ENCODE measurements at places on chromosomes 2 and 18. TPM values are rescaled to one million over a fixed set of nuclear protein-coding genes. Genes with fewer than 3 reads are reported as not detected.

DNA sequence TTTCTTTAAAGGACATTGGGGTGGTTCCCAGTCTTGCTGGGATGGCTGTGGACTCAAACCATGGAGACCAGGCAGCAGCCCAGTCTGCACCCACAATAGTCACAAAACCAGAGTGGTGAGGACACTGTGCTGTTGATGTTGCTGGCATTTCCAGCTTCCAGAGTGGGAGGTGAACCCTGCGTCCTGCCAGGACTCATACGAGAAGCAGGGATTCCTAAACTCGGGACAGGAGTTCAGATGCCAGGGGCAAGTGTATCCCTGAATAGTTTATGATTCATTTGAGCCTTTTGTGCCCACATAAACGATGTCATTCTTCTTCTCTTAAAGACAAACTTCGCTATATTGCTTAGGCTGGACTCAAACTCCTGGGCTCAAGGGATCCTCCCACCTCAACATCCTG, 62.8 kb downstream of the TCF7L1 start:
- no peak for DNase-seq

GRCh38 chr2:146785101-146785500, 1059.7 kb upstream of the ACVR2A start:
- DNase-seq: no peak

GRCh38 chr2:59578349-59578748, 975.1 kb downstream of the BCL11A start:
- DNase-seq: no peak

- no peak for DNase-seq
These were observed 10.2 kb downstream of the FECH start for GRCh38 chr18:57576316-57576715.

DNA sequence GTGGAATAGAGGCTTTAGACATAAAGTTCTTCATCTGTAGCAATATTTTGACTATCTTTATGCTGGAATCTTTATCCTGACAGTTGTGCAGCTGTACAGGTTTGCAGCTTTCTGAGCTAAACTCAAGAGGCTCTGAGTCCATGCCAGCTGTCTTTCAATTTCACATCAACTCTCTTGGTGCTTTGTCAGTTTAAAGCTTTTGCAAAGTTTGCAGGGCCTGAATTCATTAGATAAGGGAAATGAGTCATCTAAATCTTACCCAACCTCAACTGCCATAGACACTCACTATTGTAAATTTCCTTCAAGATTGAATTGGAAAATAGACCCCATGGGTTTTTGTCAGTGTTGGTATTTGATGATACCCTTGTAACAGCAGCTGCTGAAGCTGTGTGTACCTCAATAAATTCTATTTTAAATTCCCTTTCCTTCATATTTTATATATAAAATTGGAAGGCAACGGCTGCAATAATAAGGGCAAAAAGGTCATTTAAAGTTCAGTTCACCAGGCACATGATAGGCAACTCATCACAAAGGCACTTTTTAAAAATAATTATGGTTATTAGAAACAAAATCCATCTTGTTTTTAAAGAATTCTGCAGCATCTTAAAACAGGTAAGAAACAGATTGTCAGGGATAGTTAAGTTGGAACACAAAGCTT, 169.9 kb upstream of the SLC39A10 start:
- DNase-seq: peak; percentile 3

GRCh38 chr18:57915865-57916582, 112.9 kb upstream of the ATP8B1 start:
- peak; percentile 69 for DNase-seq

BARD1 gene
- total RNA-seq: 43.2 TPM

MAT2A gene
- 393 TPM for total RNA-seq

DDX1 gene
- 99.7 TPM for total RNA-seq

STPG4 gene
- 12.7 TPM for total RNA-seq

ASIC4 gene
- total RNA-seq: 0.17 TPM

CCBE1 gene
- 0.12 TPM for total RNA-seq

Data from Calu3 (cell line).